NCI-H2171 treated with DMSO at 0.1 percent for 48 hours (cell line): ENCODE measurements at places on chromosomes 7 and 10.
A peak's percentile ranks its signal among the peaks of the same experiment; 100 is the strongest.

- DNase-seq, result no peak
Observed at GRCh38 chr10:34838366-34838900, 23.3 kb upstream of the PARD3 start.

- peak; percentile 77 for DNase-seq
Observed at GRCh38 chr10:24858288-24859270, 93.8 kb downstream of the PRTFDC1 start.

DNA sequence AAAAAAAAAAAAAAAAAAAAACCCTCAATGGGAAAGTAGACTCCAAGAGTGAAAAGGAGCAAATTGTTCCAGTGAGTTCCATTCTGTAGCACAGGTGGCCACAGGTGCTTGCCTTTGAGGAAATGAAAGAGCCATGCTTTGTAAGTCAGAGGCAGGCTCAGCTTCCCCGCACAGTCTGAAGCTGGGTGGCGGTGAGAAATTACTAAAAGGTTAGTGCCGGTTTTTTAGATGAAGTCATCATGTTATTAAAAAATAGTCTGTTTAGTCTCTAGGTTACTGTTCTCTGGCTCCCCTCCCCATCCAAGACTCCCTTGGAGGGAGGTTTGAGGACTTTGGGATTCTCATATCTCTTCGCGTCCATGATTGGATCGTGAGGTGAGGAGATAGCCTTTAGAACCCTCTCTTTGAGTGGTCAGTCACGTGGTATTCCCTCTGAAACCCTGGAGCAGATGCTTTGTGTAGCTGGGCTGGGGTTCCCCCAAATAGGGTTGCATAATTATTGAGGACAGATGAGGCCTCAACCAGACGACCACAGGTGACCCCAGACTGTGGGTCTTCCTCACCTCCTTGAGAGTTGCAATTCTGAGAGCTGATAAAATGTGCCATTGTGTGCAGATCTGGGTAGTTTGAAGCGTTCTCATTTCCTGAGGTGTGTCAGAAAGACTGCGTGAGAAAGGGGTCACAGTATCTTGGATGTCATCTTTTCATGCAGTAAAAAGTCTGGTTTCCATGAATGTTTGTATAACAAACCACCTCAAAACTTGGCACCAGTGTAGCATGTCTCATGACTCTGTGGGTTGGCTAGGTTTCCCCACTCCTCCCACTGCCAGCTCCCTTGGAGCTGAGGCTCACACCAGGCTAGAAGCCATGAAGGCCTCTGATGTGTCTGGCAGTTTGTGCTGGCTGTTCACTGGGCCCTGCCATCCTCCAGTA is 27.1 kb downstream of the OGDH start:
- DNase-seq, result no peak

DNA sequence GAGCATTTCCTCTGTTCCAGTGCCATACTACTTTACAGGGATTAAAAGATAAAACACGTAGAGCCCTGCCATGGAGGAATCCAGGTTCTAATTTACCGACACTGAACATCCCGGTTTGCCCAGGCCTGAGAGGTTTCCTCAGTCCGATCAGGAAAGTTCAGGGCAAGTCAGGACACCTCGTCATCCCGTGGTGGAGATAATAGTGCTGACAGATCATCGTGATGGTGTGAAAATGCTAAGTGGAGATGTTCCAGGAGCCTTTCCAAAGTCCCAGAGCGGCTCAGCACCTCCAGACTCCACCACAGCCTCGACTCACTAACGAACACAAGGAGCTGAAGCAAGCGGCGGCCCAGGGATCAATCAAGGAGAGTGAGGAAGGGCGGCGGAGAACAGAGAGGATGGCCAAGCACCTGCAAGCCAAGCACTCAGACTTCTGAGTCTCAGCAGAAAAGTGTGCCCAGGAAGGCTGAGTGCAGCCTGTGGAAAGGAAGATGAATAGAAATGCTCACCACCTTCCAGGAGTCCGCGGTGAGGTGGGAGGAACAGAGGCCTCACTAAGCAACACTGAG is 103.7 kb upstream of the VWC2 start:
- DNase-seq, result no peak

GRCh38 chr7:41924796-41925195 is 221.9 kb upstream of the INHBA start:
- no peak for DNase-seq

GRCh38 chr10:4267086-4267773 is 482.2 kb upstream of the KLF6 start:
- DNase-seq, result no peak

DNA sequence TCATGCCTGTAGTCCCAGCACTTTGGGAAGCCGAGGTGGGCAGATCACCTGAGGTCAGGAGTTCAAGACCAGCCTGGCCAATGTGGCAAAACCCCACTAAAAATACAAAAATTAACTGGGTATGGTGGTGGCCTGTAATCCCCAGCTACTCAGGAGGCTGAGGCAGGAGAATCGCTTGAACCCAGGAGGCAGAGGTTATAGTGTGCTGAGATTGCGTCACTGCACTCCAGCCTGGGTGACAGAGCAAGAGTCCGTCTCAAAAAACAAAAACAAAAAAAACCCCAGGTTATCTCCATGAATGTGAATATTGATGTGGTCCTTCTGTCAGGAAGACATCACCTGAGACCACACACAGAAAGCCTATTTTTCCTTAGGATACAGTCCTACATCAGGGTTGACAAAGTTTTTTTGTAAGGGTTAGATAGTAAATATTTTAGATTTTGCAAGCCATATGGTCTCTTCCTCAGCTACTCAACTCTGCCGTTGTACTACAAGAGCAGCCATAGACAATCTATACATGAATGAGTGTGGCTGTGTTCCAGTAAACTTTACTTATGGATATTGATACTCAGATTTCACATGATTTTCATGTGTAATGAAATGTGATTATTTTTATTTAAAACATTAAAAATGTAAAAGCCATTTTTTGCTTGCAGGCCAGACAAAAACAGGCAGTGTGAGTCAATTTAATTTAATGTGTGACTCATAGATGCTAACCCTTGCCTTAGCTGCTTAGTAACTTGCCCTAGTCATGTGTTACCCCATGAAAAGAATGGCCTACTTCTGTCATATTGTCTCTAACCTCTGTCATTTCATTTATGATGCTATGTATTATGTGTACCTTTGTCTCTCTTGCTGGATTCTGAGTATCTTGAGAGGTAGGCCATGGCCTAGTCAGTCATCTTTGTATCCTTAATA is 78.1 kb downstream of the TPST1 start:
- no peak for DNase-seq

DNA sequence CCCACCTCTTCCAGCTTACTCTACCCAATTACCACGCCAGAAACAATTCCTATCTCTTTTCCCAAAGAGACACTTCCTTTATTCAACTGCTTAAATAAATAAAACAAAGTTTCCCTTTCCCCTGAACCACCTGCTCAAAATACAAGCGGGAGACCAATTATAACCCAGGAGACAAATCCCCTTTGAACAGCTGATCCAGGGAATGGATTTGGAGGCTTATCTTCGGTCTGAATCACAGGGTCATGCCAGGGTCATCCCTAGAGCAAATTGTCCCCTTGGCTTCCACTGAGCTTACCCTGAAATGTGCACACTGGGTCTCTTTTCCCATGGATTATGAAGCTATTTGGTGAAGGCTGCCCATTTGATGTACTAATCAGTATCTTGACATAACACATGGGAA is 99.9 kb upstream of the JAZF1 start:
- no peak for DNase-seq

DNA sequence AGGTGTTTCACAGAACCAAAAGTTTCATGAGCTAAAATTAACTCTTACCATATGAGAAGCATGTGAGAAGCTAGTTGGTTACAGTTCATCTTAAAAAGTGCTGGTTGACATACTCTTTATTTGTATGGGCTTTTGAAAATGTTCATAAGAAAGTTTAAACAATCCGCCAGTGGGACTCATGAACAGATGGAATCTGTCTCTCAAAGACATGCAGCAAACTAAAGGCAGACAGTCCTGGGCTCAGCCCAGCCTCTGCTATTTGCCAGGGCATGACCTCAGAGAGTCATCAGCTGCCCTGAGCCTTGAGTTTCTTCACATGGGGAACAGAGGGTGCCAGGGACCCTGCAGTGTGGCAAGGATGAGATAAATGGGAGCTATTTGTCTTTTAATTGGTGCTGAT is 3.2 kb downstream of the PYROXD2 start:
- DNase-seq, result no peak

DNA sequence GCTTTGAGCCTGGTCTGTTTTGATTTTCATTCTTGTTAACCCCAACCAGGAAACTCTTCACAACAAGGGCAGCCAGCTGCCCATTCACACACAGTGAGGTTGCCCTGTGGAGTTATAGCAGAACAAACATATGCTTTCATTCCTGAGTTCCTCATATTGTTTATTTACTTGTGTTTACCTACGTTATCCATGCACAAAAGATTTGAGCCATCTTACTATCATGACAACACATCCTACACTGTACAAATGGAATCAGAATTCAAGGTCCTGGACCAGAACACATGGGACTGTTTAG is 21.7 kb upstream of the BMPER start:
- DNase-seq, result no peak

GRCh38 chr10:8975535-8975934 is 921.0 kb downstream of the GATA3 start:
- DNase-seq, result no peak

- no peak for DNase-seq
Observed at GRCh38 chr7:28017372-28017771, 163.2 kb downstream of the JAZF1 start.

GRCh38 chr7:158482480-158482879 is 105.1 kb downstream of the PTPRN2 start:
- no peak for DNase-seq

DNA sequence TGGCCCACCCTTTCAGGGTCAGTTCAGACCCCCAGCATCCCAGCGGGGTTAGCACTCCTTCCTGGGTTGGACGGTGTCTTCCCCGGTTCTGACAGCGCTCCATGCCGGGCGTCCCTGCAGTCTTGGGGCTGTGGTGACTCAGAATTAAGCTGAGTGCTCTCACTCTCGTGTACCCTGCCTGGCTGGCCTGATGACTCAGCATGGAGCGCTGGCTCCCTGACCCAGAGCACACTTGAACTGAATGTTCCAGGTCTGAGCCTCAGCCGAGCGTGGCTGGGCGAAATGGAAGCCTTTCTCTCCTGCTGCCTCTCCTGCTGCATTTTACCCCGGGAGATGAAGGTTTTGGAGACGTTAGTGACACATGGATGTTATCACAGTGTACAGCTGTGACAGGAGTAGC is 7.1 kb downstream of the BAG3 start:
- no peak for DNase-seq

DNA sequence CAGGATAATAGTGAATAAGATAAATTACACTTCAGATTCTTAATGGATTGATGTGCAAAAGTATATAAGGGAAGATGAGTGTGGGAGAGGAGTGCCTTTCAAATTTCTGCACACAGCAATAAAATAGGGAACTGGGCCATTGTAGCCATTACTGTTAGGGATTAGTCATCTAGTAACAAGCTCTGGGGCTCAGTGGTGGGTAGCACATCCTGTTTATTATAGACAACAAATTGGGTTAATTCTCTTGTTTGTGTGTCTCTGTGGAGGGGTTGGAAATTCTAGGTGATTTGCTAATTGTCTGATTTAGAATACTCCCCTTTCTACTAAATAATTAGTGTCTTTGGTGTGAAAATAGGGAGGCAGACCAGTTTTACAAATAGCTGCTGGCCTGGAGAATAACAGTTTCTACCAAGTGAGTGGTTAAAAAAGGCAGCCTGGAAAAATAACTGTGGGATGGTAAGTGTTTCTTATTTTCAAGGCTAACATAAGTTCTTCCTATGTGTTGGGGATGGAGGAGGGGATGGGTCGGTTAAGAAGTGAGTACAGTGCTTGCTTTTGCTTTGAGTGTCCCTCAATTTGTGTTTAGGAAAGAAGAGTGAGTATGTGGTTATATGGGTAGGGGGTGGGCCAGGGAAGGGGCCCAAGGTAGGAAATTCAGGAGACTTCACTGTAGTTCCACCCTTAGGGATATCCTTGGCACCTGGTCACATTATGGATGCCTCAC is 43.3 kb upstream of the TMEM248 start:
- no peak for DNase-seq

GRCh38 chr10:11610826-11611247 is 613 bp downstream of the USP6NL start:
- no peak for DNase-seq

DNA sequence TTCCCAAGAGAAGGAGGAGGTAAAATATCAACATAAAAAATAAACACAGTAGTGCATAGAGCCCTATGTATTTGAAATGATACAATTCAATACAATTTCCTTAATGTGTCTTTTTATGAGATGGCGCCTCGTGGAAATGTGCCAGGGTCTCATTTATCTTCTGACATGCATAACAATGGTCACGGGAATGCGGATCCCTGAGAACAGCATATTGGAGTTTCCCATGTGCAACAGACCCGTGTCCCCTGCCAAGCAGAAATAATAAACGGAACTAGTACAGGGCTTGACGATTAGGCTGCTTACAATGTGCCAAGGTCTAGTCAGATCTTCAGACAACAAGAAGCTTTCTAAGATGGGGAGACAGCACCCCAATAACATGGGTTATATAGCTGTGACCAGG is 217.9 kb downstream of the ARHGAP21 start:
- DNase-seq, result no peak

- DNase-seq, result no peak
Observed at GRCh38 chr10:63462442-63462841, 3.3 kb downstream of the JMJD1C start.

DNA sequence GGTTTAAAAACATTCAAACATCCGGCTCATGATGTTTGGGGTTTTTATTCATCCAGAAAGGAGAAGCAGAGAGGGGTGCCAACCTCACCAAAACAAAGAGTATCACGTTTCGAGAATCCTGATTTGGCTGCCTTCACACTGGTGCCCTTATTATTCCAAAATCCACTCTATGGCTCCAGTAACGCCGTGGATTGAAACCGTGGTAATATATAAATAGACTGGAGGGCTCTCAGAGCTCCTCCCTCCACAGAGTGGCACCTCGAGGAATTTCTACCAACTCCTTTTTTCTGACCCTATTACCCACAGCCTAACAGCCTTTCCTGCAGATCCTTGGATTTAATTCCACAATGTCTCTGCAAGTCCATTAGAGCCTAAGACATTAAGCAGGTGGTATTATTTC is 353.6 kb downstream of the CRPPA start:
- DNase-seq, result peak; percentile 69

DNA sequence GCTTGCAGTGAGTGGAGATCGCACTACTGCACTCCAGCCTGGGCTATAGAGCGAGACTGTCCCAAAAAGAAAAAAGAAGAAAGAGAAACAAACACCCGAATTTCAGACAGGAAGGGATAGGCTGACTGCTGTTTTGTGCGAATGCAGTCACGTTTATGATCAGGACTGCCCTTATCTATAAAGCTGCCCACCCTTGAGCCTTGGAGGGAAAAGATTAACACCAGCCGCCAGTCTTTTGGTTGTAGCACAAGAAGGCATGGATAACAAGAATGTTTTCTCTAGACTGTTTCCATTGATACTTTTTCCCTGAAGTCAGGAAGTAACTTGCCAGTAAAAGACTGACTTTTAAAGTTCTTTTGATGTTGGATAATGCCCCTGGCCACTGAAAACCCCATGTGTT is 314.0 kb downstream of the BICC1 start:
- no peak for DNase-seq

DNA sequence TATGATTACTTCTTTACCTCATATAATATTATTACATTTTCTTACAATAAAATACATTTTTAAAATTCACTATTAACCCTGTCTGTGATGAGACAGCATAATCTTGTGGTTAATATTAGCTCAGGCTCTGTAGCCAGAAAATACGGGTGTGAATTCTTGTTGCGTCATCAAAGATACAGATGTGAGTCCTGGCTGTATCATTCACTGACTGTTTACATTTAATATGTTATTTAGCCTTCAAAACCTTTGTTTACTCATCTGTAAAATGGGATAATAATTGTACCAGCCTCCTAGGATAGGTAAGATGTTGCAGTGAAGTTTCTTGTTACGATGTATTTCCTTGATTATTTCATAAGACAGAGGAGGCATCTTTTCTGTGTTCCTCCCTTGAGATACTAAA is 184.7 kb upstream of the PRPS1L1 start:
- no peak for DNase-seq
